Stimulated activated CD4-positive, alpha-beta T cell treated with anti-CD3 and anti-CD28 coated beads, Interleukin-4, amount 100 ng/mL, for 1 hour (primary cell): ENCODE measurements at places on chromosomes 3 and 15.

DNA sequence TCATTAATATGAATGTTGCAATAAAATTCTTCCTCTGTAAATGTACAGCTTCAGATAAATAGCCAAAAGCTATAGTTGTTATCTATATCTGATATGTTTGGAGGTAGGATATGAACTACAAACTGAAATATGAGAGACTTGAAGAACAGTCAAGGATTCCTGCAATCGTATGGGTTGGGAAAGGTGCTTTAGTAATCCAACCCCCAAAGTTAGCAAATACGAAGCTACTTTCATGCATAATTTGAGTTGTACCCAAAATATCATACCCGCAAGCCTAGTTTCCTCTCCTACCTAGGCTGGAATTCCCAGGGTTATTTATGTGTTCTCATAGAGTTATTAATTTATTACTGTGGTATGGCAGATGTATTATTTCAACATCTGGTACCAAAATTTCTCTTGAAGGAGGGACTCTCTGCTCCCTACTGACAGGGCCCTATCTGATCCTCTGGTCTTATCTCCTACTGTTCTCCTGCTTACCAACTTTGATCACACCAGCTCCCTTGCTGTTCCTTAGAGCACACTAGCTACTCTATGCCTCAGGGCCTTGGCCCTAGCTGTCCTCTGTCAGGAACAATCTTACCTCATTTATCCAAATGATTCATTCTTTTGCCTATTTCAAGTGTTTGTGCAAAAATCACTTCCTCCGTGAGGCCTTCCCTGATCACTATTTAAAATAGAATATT is 140.4 kb upstream of the CCDC54 start:
- no peak for DNase-seq

DNA sequence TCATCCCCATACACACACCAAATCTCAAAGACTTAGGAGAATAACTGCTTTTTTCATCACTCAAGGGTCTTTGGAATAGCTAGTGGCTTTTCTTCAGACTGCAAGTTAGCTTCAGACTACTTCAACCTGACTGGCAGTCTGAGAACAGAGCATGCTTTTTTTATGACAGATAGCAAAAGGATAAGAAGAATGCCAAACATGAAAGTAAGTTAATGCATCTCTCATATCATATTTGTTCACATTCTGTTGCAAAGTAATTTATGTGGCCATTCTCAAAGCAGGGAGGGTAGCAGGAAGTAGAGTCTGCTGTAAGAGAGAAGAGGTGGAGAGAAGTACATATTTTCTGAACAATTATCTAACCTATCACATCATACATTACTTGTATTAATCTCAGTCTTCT is 544.4 kb downstream of the ZPLD1 start:
- no peak for DNase-seq

DNA sequence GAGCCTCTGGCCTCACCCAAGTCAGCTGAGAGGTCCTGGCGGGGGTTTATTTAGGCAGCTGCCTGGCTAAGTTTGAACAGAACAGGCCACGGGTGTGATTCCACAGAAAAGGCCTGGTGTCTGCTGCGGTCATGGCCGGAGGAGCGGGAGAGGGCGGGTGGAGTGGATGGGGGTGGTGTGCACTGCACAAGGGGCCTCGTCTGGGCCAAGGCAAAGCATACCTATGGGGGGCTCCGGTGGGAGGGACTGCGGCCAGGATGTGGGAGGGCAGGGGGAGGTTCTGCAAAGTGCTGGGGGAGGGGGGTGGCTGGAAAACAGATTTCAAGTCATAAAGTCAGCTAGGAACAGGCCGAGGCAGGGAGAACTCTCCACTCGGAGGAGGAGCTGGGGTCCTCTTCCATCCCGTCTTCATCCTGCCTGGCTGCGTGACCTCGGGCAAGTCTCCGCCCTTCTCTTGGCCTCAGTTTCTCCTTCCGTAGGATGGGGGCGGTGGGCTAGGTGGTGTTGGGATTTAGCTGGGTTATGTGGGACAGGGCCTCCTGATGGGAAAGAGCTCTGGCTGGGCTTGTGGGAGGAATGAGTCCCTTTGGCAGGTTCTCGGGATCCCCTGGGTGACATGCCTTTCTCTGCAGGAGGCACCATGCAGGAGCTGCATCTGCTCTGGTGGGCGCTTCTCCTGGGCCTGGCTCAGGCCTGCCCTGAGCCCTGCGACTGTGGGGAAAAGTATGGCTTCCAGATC is 878 bp downstream of the ISLR start:
- DNase-seq = no peak

GRCh38 chr15:50808728-50809127 is 43.2 kb upstream of the SPPL2A start:
- DNase-seq = no peak

- no peak for DNase-seq
Observed at GRCh38 chr3:59486520-59486919, 436.7 kb upstream of the CFAP20DC start.

- no peak for DNase-seq
Observed at GRCh38 chr15:63264688-63265293, 12.6 kb upstream of the APH1B start.

GRCh38 chr15:22979238-22980188 is 655 bp downstream of the CYFIP1 start:
- peak; percentile 33 for DNase-seq

DNA sequence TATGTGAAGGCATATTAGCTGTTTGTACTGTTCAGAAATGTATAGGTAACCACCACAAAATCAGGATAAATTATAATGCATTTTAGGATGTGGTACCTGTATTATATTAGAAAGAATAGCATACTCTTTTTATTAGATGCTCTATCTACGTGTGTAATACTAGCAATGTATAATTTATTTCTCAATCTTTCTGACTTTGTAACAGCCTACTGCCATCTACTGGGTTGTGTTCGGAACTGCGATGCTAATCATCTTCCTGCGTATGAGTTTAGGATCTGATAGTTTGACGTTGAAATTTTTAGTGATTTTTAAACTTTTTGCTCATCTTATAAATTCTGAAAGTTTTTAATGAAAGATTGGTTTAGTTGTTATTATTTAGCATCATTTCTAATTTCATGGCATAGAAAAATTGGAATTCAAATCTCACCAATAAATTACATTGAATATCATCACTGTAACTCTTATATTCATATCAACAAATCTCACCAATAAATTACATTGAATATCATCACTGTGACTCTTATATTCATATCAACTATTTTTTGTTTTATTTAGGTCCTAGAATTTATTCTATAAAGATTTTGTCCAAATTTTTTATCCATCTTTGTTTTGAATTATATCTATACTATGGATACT is 322.7 kb upstream of the ZNF717 start:
- DNase-seq = no peak

GRCh38 chr15:69084404-69085030 is 70.0 kb downstream of the NOX5 start:
- DNase-seq = no peak

DNA sequence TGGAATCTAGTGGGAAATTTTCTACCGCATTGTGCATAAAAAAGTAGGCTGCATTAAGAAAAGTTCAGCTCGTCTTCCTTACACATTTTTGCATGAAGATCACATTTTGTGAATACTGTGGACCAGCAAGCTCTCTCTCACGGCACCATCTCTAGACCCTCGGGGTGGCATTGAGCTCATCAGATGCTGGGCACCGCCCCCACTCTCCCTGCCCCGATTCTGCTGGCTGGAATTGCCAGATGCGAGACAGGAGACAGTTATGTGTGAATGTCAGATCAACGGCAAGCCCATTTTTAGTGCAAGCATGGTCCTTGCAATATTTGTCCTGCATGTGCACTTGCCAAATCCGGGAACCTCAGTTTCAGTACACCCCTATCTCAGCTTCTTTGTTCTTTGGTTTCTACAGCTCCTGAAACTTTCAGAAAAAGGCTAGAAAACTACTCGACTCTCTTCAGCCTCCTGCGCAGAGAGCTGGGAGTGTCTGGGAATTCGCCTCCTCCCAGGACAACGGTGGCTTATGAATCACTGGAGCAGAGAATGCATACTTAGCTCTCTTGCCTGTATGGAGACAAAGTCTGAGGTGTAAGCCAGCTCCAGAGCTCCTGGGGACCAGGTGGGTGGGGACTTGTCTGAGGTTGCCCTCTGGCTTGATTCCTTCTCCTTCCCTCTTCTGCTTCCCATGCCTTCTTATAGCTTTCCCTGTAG is 285.2 kb upstream of the ATP10A start:
- no peak for DNase-seq

GRCh38 chr15:25727867-25728600 is 135.1 kb downstream of the ATP10A start:
- no peak for DNase-seq

DNA sequence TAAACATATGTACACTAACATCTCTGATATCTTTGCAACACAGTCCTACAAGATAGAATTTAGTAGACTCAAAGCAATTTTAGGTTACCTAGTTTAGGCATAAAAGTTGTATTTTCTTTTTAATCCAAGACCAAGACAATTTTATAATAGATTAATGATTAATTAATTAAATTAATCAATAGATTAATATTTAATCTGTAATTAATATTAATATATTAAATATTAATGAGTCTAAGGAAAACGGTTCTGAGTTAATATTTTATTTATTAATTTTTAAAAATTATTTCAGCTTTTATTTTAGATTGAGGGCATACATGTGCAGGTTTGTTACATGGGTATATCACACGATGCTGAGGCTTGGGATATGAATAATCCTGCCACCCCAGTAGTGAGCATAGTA is 49.0 kb downstream of the EHHADH start:
- no peak for DNase-seq

- DNase-seq = no peak
Observed at GRCh38 chr3:42228796-42229195, 37.2 kb downstream of the CCK start.

DNA sequence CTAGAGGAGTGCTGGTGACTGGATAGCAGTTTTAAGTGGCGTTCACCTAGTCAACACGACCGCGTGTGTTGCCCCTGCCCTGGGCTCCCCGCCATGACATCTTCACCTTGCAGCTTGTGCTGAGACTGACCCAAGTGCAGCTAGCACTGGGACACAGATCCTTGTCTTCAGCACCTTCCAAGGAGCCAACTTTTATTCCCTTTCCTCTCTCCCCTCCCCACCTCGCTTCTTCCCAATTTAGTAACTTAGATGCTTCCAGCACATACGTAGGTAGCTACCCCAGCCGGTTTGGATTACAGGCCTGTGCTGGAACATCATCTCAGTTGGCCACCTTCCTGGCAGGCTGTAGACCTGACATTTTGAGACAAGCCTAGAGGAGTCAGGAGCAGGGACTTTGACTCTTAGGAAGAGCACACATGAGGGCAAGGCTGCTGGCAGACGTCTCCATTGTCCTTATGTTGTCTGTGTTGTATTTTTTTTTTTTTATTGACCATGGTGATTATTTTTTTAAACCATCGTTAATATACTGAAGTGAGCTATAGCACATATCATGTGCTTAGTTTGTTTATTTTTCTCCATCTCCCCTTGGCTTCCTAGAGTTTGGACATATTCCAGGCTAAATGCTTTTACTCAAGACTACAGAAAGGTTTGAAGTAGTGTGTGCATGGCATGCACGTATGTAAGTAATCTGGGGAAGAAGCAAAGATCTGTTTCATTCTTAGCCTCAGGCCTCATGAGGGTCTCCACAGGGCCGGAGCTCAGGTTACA is 61.1 kb downstream of the AAGAB start:
- DNase-seq = no peak
